ENCODE measurements at places on chromosomes 3 and 15. TPM values are rescaled to one million over a fixed set of nuclear protein-coding genes. Genes with fewer than 3 reads are reported as not detected.

Gene GOLGA6L10
- total RNA-seq, result under 0.01 TPM

Gene TCAIM
- 17.2 TPM for total RNA-seq

DNA sequence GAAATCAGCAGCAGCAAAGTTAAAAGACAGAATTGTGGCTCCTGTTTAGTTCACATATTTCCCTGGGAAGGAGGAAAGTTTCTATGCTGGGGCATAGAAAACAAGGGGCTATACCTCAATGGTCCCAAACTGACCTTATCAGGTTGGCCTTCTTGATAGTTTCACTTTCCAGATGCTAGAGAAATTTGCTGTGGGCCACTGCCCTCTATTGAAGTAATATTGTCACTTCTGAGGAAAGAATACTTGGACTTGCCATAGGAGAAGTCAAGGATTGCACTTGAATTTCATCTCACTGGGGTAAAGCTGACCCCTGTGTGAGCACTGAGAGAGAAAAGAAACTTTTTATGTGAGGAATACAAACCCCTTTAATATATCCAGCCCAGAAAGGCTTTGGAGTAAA lies 49.3 kb upstream of the XCR1 start:
- DNase-seq, result no peak

DNA sequence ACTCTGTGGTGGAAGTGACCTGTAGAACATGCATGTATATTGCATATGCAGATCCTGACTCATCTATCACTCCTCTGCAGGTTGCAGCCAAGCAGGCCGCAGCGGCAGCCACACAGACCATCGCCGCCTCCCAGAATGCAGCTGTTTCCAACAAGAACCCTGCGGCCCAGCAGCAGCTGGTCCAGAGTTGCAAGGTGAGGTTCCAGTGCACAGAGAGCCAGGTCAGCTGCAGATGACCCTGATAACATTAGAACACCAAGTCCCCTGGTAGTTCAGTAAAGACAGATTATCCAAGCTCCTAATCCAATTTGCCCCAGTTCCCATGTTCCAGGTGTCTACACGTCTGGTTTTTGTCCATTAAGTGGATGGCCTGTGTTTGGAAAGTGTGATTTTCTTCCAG lies 325.1 kb upstream of the TPM1 start:
- no peak for DNase-seq
